ENCODE measurements at places on chromosomes 3 and 15.

DNA sequence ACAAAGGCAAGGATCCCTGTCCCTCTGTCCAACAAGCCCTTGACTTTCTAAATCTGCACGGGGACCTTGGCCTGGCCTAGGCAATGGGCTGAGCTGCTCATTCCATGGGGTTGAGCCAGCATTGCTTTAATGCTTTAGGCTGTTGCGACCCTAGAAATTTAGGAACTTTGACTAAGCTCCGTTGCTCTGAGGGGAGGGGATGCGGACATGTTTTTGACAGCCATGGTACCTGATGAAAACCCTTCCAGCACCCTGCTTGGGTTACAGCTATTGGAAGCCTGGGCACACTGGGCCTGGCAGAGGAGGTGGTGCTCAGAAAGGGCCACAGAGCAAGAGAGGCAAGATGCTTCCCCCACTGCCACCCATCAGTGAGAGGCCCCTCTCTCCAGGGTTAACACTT, 37.1 kb downstream of the SYNM start:
- no peak for DNase-seq

- DNase-seq, result no peak
These were observed 4.0 kb downstream of the VILL start for GRCh38 chr3:37994639-37994972.

DNA sequence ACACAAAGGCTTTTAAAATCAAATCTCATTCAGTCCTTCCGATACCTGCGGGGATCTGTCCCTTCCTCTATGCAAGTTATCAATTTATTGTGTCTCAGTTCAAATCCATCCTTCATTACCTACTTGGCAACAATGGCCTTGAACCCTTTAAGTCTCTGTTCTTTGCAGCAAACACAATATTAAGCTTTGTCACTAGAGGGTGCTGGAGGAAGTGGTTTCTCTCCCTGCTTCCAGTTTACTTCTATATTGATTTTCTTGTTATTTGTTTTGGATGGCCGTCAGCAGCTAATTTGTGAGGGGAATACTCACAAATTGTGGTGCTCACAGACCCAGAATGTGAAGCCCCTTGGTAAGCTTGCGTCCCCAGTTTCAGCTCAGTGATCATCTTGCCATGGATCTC, 278.3 kb downstream of the FGF12 start:
- no peak for DNase-seq

DNA sequence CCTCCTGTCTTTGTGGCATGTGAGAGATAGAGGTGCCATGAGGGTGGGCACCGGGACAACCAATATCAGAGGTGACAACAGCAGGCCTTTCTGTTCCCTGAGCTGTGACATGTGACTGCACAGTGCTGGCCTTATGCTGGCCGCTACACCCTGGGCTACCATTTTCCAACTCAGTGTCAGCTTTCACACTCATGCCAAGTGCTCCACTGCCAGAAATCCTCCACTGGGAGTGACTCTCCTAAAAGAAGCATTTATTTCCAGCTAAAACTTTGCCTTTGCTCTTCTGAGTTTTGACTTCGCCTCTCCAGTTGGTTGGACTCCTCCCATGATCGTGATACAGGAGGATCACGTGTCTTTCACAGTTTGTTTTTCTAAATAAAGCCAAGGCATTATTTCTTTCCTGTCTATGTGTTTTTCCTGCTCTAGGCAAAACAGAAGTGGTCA, 31.4 kb downstream of the CA12 start:
- no peak for DNase-seq

DNA sequence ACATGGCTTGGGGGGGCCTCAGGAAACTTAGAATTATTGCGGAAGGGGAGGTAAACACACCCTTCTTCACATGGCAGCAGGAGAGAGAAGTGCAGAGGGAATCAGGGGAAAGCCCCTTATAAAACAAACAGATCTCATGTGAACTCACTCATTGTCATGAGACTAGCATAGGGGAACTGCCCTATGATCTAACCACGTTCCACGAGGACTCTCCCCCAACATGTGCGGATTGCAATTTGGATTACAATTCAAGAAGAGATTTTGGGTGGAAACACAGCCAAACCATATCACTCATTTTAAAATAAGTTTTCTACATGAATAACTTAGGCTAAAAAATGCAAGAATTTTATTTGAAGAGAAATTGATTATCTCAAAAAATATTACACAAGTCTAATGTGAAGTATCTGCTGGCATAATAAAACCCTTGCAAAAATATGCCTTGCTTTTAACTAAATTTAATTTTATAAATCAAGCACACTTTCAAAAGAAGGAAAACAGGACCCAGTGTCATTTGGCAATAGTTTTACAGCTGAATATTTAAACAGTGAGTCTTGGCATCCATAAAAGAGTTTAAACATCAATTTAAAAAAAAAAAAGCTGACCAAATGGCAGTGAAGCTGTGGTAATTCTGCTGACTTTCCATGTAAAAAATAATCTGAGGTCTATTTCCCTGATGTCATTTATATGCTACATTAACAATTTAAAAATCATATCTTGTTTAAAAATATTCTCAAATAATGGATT, 1057.2 kb downstream of the NAALADL2 start:
- no peak for DNase-seq

GRCh38 chr3:174951034-174951433, 91.9 kb downstream of the NAALADL2 start:
- DNase-seq, result no peak

DNA sequence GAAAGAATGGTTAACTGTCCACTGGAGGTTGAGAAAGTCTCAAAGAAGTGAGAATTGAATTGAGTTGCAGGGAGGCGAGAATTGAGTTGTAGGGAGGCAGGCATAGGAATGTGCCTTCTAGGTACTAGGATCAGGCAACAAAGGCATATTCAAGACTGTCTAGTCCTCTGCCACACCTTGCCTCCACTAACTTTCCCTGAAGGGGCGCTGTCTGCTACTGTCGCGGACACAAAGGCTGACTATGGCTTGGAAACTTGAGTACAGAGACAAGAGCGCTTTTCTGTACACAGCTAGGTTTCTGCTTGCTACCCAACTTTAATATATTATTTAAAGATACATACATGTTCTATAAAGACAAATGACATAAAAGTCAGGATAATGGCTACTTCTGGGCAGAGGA, 10.4 kb upstream of the FBXL22 start:
- DNase-seq, result no peak

GRCh38 chr15:99564221-99565048, 1.3 kb upstream of the MEF2A start:
- DNase-seq, result peak; percentile 30

DNA sequence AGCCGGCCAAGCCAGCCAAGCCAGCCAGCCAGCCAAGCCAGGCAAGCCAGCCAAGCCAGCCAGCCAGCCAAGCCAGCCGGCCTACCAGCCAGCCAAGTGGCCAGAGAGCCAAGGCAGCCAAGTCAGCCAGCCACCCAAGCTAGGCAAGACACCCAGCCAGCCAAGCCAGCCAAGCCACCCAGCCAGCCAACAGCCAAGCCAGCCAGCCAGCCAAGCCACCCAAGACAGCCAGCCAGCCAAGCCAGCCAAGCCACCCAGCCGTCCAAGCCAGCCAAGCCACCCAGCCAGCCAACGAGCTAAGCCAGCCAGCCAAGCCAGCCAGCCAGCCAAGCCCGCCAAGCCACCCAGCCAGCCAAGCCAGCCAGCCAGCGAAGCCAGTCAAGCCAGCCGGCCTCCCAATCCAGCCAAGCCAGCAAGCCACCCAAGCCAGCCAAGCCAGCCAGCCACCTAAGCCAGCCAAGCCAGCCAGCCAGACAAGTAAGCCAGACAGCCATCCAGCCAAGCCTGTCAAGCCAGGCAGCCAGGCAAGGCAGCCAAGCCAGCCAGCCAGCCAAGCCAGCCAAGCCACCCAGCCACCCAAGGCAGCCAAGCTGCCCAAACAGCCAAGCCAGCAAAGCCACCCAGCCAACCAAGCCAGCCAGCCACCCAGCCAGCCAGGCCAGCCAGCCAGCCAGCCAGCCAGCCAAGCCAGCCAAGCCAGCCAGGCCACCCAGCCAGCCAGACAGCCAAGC, 200.5 kb downstream of the GOLGA6L6 start:
- DNase-seq, result no peak

DNA sequence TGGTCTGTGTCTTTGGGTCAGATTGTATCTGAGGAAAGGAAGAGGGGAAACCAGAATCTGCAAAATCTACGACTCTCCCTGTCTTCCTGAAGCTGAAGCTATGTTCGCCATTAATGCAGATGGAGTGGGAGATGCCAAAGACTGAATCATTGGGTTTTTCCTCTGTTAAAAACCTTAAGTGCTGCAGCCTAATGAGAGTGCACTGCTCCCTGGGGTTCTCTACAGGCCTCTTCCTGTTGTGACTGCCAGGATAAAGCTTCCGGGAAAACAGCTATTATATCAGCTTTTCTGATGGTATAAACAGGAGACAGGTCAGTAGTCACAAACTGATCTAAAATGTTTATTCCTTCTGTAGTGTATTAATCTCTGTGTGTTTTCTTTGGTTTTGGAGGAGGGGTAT, 24.0 kb downstream of the RMDN3 start:
- no peak for DNase-seq

- DNase-seq, result no peak
These were observed 30.8 kb downstream of the DNAH1 start for GRCh38 chr3:52346623-52347530.

DNA sequence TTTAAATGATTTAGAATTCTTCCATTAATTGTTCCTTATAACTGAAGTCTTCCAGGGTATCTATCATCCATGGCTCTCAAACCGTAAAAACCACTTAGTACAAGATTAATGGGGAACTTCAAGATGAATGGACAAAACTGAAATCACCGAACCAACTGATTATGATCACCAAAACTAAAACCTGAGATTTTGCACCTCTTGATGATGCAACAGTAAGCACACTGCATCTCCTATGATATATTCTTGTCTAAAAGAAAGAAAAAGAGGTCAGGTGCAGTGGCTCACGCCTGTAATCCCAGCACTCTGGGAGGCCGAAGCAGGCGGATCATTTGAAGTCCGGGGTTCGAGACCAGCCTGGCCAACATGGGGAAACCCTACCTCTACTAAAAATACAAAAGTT, 3.6 kb upstream of the ISY1 start:
- DNase-seq, result no peak

GRCh38 chr3:160801386-160802118, 45.5 kb downstream of the PPM1L start:
- no peak for DNase-seq

GRCh38 chr3:8450618-8451017, 51.0 kb upstream of the LMCD1 start:
- DNase-seq, result no peak

- DNase-seq, result no peak
These were observed 24.8 kb upstream of the ZNF774 start for GRCh38 chr15:90327311-90327710.

- peak; percentile 48 for DNase-seq
These were observed 1.4 kb upstream of the ROBO2 start for GRCh38 chr3:77038468-77038929.

GRCh38 chr15:23518104-23518503, 47.4 kb upstream of the MKRN3 start:
- DNase-seq, result no peak

DNA sequence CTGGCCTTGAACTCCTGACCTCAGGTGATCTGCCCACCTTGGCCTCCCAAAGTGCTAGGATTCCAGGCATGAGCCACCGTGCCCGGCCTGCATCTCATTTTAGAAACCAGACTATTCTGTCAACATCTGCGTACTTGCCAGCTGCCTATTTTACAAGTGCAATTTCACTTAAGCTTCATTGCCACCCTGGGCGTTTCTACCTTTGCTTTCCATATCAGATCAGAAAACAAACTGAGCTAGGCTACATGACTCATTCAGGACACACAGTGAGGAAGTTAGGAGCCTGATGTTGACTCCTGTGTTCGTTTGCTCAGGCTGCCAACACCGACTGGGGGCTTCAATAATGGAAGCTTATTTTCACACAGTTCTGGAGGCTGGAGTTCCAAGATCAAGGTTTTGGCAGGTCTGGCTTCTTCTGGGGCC, 42.3 kb upstream of the KLHL25 start:
- no peak for DNase-seq

DNA sequence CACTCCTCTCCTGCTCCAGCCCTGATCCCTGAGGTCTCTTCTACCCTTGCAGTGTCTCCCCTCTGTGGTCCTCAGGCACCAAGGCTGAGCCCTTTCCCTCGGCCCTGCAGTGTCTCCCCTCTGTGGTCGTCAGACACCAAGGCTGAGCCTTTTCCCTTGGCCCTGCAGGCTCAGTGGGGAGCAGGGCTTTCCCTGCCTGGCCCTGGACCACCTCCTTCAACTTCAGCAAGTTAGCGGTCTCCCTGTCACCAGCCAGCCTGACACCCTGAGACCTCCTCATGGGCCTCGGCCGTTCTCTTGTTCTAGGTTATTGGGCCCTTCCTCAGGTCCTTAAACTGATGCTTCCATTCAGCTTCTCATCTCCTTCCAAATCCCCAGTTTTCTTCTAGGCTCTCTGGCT, 4.3 kb downstream of the NRROS start:
- DNase-seq, result no peak

GRCh38 chr3:72505539-72506405, 342.5 kb downstream of the SHQ1 start:
- DNase-seq, result no peak

DNA sequence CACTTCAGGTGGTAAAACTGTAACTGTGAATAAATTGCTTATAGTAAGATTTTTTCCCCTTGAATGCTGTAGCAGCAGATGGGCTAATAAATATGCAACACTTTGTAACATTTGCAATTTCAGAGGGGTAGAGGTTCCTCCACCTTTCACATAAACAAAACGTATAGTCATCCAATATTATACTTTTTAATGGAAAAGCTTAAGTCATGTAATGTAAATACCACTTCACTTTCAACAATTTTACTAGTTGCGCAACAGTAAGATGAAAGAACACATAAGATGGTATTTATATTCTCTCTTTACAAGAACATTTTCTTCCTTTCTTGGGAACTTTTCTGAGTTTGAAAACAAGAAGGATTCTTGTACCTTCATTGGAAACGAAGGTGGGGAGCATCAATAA, 56.6 kb upstream of the FAM3D start:
- no peak for DNase-seq

DNA sequence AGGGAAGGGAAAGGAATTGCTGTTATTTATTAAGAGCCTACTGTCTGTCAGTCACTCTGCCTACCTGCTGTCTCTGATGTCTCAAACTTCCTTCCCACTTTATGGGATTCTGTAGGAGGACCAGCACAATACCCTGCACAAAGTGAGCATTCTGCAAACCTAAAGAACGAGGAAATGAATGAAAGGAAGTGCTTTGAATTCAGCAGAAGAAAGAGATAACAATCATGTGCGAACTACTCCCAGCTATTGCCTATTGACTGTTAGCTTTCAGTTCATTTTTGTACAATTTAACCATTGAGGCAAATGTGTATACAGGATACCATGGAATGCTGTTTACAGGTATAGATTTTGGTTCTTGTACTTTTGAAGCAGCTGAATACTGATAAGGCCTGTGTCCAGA, 66.8 kb downstream of the CMSS1 start:
- no peak for DNase-seq
